ENCODE measurements at places on chromosomes 7 and 10. TPM values are rescaled to one million over a fixed set of nuclear protein-coding genes. Genes with fewer than 3 reads are reported as not detected.

Gene ANKRD1
- total RNA-seq = not detected

DNA sequence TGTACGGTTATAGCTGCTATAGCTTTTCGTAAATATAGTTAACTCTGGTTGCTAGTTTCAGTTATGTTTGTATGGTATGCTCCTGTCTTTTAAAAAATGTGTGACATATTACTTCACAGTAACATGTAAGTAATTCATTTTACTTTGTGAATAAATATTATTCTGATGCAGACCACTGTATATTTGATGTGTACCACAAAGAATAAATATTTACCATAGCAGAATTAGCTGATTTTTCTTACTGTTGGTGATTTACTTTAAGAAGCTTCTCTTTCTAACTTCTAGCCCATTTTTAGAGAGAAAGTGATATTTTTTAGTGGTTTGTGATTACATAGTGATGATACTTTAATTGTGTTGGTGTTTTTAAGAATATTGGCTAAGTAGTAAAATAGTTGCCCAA is 292.8 kb downstream of the BBS9 start:
- no peak for DNase-seq

DNA sequence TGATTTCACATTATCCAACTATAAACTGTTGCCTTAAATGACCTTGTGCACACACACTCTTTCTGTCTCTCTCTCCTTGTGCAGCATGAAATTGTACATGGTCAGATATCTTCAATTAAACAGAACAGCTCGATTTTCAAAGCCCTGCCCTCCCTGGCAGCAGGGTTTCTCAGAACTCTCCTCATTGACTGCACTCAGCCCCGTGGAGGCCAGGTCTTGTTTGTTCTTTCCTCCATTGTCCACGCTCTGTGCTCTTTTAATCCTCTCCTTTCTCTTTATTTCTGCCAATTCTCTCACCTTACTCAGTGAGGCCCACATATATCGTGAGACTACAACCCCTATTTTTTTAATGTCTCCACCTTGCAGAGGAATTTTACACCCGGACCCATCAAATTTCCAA is 175.9 kb upstream of the STK17A start:
- DNase-seq = no peak

GRCh38 chr10:89351412-89351779 is 23.6 kb downstream of the IFIT3 start:
- no peak for DNase-seq

DNA sequence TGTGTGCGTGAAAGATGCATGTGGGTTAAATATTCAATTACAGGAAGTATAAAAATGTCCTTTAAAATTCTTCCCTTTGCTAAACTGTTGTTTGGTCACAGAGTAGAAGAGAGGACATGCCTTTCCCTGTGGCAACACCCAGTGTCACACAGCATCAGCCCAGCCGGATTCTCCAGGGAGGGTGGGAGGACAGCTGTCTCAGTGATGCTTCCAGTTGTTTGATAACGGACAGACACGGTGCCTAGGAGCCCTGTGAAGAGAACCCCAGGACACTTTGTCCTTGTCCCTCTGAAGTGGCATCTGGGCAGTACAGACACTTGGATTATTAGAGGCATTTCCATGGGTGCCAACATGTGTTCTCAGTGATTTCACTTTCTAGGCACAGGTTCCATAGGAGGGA is 306.6 kb upstream of the LRGUK start:
- DNase-seq = no peak

- no peak for DNase-seq
Measured at GRCh38 chr7:140013676-140014075, 49.1 kb downstream of the PARP12 start.

GRCh38 chr10:58101682-58102081 is 166.0 kb downstream of the IPMK start:
- DNase-seq = no peak

GRCh38 chr10:95745501-95745900 is 10.5 kb upstream of the ENTPD1 start:
- peak; percentile 72 for DNase-seq

DNA sequence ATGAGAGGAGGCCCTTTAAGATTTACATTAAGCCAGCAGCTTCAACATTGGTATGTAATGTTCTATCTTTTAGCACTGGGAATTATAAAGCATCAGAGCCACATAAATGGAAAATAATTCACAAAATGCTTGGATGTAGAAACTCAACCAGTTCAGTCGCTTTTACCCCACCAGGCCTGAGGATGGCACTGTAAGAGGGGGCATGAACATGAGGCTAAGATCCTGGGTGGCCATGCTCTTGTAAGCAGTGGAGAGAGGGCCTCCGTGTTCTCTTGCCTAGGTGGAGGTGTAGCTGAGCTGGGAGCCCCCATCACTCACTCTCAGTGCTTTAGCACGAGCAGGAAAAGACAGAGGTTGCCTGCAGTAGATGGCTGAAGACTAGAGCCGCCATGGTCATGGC is 238.8 kb downstream of the FANK1 start:
- DNase-seq = no peak

DNA sequence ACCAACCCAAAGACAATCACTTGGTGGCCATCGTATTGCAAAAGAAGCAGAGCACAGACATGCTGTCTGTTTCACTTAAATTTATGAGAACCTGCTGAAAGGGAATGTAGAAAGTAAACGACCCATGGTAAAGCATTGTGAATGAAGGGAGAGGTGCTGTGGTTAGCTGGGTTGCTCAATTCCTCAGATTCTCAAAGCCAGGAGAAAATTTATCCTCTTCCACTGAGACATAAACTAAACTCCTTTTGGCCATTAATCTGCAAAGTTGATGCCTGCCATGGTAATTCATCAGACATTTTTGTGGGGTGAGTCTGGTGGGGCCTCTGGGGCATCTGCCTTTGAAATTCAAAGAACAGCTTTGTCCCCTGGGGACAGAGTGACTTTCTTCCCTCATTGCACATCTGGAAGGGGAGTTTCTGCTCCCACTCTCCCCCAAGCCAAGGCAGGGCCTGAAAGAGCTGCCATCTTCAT is 951.0 kb downstream of the LRMDA start:
- DNase-seq = no peak

- no peak for DNase-seq
Measured at GRCh38 chr10:74930965-74931364, 104.6 kb downstream of the KAT6B start.

DNA sequence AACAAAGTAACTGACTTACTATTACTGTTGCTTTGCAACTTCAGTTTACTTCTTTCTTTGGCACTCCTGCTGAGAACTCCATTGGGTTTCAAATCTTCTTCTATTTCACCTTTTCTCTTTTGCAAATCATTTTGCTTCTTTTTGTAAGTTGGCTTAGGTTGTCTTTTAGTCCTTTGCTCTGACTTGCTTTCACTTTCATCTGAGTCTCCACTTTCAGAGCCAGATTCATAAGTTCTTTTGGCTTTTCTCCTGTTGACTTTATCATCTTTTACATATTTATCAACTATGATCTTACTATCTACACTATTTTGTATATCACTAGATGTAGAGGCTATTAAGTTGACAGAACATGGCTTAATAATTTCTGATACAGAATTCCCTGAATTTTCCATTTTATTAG is 73.4 kb downstream of the NRBF2 start:
- DNase-seq = no peak

GRCh38 chr7:2782565-2782964 is 61.5 kb downstream of the GNA12 start:
- no peak for DNase-seq

DNA sequence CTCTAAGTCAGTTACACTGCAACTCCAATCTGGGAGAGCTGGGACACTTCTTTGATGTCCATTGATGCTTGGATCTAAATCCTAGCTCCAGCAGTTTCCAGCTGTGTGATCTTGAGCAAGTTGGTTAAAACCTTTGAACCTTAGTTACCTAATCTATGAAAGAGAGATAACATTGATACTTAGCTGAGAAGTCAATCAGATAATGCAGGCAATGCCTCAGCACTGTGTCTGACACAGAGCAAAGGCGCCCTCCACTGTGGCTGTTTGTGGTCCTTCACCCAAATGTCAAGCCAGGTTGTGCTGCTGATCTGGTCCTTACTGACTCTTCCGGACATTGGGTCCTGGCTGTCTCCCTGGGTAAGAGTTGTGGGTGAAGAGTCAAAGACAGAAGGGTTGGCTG is 20.2 kb downstream of the DNTT start:
- DNase-seq = no peak

Gene PAX4
- not detected for total RNA-seq

Gene VENTX
- not detected for total RNA-seq

- no peak for DNase-seq
Measured at GRCh38 chr10:84152769-84153168, 13.5 kb downstream of the GHITM start.

GRCh38 chr10:28359334-28359733 is 56.5 kb upstream of the MPP7 start:
- no peak for DNase-seq

Gene PRF1
- total RNA-seq = 1.0 TPM

DNA sequence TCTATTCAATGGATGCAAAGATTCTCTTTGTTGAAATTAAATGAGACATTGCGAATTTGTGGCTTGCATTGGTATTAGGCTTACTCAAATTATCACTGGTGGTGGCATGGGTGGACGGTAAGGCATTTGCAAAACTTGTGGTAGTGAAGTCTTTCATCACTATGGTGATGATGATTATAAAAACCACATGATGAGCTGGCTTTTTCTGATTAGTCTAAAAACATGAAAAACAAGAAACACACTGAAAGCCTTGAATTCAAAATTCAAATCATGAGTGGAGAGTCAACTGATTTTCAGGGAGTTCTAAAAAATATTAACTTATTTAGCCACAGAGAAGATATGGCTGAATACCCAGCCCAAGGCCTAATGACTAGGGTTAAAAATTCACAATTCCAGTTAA is 99.8 kb upstream of the HGF start:
- DNase-seq = no peak

DNA sequence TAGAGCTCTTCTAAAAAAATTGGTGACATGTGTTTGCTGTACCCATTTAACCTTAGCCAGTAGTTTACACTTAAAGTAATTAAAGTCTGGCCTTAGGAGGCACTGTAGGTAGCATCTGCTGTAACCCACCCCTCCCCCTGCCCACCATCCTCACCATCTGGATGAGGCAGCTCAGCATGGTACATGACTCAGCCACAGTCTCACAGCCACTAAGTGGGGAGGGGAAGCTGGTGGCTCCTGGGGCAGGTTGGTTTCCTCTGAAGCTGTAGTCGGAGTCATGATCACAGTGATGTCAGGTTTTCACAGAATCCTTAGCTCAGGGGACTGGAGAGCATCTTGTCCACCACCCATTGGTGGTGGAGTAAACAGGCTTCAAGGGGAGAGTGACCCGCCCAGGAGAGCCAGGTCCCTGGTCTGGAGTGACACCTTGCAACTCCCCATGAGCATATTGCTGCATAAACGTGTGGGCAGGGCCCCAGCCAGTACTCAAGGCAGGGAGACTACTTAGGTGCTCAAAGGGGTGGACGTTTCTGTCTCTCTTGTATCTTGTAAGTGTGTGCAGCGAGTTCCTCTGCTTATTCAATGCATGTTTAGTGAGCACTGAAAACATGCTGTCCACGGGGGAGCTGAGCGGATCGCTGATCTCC is 125.9 kb downstream of the GRK5 start:
- no peak for DNase-seq

Gene COL1A2
- 0.47 TPM for total RNA-seq

- DNase-seq = peak; percentile 60
Measured at GRCh38 chr7:50397320-50397970, 52.7 kb downstream of the FIGNL1 start.

- no peak for DNase-seq
Measured at GRCh38 chr10:75379212-75379724, 22.3 kb downstream of the ZNF503 start.

Gene SPDYE8
- total RNA-seq = not detected

DNA sequence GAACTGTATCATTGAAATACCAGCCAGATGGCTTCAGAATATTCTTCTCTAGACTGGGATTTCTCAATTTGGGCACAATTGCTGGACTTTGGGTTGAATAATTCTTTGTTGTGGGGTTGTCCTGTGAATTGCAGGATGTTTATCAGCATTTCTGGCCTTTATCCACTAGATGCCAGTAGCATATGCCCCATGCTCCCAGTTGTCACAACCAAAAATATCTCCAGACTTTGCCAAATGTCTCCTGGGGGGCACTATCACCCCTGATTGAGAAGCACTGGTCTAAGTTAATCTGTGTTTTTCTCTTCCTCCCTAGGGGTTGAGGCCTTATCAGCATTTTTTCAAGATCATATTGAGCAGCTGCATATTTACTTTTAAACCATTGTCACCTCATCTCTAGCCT is 204.9 kb upstream of the SP8 start:
- no peak for DNase-seq

- no peak for DNase-seq
Measured at GRCh38 chr10:123777881-123778280, 111.7 kb downstream of the GPR26 start.

DNA sequence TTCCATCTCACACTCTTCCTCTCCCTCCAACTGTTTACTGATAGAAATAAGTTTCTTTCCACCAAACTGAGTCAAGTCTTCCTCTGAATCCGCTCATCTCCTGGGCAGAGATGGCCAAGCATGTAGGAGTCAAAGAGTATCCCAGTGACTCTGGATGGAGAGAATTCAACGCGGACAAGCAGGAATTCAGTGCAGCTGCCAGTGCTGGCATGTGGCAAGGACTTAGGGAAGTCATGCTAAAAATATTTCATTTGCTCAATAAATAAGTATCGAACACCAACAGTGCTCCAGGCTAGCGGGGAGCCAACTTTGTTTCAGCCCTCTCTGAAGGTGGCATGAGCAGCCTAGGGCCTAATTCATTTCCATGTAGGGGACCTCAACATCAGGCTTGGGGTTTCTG is 351.6 kb upstream of the ZMIZ1 start:
- DNase-seq = no peak

DNA sequence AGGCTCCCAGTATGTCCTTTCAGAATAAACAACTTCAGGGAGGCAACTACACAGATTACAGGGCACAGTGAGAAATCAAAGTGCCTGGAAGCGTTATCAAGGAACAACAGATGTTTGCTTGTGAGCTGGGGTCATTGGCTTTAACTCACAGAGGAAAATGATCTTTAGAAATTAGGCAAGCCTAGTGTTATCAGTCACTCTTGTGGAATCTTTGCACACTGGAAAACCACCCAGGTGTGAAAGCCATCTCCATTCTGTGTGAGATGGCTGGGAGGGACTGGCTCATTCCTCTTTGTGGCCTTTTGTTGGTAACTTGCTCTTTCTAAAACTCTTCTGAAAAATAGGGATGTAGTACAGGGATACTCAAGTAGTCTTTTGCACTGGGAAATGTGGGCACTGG is 716.0 kb downstream of the XPNPEP1 start:
- DNase-seq = no peak
